IMR-90 (cell line): ENCODE measurements at places on chromosomes 16 and 17.

- no peak for DNase-seq
These were observed 11.9 kb downstream of the PLXDC1 start for GRCh38 chr17:39139561-39139960.

- DNase-seq, result no peak
These were observed 389.8 kb downstream of the SNX29 start for GRCh38 chr16:12366313-12366712.

GRCh38 chr16:10511829-10512228, 68.6 kb downstream of the EMP2 start:
- no peak for DNase-seq

GRCh38 chr17:82227629-82228277, 1.1 kb upstream of the SLC16A3 start:
- no peak for DNase-seq

- DNase-seq, result peak; percentile 68
These were observed 220.4 kb upstream of the MYOCD start for GRCh38 chr17:12445331-12445730.

DNA sequence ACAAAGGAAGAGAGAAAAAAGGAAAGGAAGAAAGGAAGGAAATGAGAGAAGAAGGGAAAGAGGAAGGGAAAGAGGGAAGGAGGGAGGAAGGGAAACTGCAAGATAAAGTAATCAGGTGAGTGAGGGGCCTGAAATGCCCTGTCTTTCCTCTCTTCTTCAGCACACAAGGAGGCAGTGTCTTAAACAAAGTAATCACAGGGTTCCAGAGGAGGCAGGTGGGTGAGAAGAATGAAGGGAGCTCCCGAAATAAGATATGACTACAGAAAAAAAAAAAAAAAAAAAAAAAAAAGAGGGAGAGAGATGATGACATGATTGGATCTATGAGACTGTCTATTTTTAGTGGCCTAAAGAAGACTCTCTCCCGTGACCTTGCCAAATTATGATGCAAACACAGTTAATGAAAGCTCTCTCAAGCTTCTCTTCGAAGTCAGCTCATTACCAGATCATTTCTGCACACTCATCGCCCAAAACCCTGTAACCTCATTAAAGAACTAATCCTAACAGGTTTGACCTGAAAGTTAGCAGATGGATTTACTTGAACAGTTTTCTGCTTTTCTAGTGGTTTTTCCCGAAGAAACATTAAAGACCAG, 53.6 kb downstream of the CDH11 start:
- peak; percentile 78 for DNase-seq

DNA sequence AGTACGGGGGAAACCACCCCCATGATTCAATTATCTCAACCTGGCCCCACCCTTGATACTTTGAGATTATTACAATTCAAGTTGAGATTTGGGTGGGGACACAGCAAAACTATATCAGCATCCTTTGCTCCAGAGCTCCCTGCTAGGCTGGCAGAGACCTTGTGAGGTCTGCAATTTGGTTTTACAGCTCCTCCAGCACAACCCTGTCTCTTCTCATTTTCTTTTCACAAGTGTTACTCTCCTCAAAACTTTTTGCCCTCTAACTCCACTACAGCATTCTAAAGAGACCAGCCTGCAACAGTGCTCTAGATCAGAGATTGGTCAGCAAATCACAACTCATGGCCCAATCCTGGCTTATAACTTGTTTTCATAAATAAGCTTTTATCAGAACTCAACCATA, 114.0 kb downstream of the USP31 start:
- DNase-seq, result no peak

GRCh38 chr16:70578035-70578434, 54.4 kb downstream of the SF3B3 start:
- no peak for DNase-seq

DNA sequence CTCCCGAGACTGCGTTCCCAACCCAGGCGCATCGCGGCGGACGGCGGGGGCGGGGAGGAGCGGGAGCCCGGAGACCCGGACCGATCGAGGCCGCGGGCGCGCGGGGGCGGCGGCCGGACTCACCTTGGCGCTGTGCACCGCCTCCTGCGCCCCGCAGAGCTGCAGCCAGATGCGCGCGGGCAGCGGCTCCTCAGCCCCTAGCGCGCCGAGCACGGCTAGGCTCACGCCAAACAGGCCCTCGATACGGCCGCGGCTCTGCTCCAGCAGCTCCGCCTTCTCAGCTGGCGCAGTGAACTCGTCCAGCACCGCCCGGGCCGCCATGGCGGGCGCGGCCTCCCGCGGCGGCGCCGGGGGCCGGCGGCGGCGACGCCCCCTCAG, 339 bp downstream of the N4BP1 start:
- peak; percentile 54 for DNase-seq

- no peak for DNase-seq
These were observed 102.4 kb upstream of the CRHR1 start for GRCh38 chr17:45681706-45682105.

- no peak for DNase-seq
These were observed 12.5 kb downstream of the KIF18B start for GRCh38 chr17:44935116-44935515.

GRCh38 chr17:73227379-73227778, 34.3 kb downstream of the CPSF4L start:
- DNase-seq, result no peak
